ENCODE measurements at places on chromosomes 16 and 17. TPM values are rescaled to one million over a fixed set of nuclear protein-coding genes. Genes with fewer than 3 reads are reported as not detected.

DNA sequence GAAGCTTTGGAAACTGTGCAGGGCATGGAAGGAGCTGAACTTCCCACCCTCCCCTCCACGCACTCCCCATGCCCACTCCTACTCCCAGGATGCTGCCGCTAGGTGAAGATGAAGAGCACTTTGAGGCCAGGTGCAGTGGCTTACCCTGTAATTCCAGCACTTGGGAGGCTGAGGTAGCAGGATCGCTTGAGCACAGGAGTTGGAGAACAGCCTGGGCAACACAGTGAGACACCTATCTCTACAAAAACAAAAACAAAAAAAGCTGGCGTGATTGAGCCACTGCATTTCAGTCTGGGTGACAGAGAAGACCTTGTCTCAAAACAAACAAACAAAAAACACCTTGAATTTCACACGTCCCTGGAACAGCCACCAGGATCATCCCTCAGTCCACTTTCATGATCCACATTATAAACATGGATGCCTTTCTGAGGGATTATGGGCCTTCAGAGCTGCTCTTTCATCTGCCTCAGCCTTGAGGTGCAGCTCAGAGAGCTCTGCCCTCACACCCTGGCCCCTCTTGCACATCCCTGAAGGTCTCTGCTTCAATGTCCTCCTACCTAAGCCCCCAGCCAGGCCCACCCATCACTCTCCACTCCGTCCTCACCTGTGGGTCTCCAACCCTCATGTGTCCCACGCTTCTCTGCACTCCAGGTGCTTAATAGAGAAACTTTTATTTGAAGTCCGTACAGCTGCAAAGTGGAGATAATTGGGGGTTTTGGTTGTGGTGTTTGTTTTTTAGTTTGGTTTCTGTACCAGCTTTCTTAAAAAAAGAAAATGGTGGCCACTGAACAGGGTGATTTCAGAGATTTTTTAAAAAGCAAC lies 25.8 kb downstream of the PHB1 start:
- no peak for DNase-seq

- DNase-seq: no peak
These were observed 16.5 kb downstream of the SCNN1B start for GRCh38 chr16:23318639-23319038.

DNA sequence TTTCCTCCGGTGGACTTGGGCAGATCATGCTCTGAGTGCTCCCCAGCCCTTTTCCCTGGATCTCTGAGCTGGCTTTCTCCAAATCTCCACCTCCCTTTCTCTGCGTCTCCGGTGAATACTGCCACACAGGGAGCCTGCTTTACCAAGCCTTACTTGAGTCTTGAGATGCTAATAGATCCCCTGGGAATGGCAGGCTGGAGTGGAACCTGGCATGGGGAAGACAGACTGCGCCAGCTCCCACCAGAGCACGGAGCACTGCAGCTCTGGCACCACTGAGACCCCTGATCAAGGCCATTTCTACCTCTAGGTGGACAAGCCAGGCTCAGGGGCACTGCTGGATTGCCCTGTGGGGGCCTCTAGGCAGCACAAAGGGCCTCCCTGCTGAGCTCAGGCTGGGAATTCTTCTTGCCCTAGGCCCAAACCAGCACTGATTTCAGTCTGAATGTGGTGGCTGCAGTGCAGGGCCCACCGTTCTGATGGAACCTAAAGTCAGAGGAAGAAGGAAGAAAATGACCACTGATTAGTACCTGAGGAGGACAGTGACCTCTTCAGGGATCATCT lies 74.3 kb upstream of the CRHR1 start:
- DNase-seq: no peak

- no peak for DNase-seq
These were observed 111.6 kb downstream of the GRIN2A start for GRCh38 chr16:10070591-10070990.

GRCh38 chr17:43577664-43578403 lies 31.7 kb upstream of the ETV4 start:
- DNase-seq: no peak

DNA sequence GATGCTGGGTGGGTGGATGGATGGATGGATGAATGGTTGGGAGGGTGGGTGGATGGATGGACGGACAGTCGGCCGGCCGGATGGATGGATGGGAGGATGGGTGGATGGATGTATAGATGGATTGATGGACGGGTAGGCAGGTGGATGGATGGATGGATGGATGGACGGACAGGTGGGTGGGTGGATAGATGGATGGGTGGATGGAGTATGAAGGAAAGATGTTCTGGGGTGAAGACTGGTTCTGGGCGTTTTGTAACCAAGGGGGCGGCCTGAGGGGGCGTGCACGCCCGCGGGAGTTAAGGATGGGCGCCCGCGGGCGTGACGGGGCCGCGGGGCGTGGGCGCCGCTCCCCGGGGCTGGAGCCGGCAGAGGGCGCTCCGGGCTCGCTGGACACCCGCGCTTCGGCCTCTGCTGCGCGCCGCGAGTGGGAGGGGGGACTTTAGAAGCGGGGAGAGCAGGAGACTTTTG lies at the start of gene NECAB2:
Gene NECAB2, plus strand, starts transcription at position 407 of the 468 bp plus-strand sequence. CDS start 405 bp downstream, outside the sequence.
- DNase-seq: no peak

GRCh38 chr16:10239640-10240039 lies 57.4 kb upstream of the GRIN2A start:
- DNase-seq: no peak

DNA sequence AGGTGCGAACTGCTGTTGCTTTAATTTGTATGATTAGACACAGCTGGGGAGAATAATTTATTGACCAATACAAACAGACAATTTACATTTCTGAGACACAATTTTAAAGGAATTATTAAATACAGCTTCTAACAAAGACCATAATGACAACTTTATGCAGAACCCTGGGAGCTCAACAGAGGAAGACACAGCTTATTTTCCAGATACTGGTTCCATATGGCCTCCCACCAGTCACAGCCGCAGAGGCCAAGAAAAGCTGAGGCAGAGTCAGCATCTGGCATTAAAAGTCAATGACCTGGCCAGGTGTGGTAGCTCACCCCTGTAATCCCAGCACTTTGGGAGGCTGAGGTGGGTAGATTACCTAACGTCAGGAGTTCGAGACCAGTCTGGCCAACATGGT lies 66.1 kb upstream of the BCAR1 start:
- no peak for DNase-seq

DNA sequence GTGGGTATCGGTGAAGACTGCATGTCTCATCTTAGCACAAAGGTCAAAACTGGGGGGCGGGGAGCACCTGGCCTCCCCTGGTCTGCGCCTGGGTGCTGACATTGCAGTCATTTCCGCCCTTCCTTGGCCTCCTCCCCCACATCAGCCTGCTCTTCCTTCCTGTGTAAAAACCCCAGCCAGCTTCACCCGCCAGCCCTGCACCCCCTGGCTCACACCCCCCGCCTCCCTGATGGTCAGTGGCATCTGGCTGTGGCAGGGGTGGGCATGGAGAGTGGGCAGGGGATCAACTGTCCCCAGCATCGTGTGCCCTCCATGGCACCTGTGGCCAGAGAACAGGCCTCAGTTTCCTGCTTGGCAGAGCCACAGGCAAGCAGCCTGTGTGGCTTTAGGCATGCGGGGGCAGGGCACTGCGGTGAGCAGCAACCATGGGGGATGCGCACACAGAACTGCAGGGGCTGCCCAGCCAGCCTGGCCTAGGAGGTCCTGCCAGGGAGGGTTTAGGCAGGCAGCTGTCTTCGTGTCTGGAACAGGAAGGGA lies 26.5 kb upstream of the LASP1NB start:
- no peak for DNase-seq

GRCh38 chr16:83843657-83844056 lies 35.9 kb downstream of the HSBP1 start:
- no peak for DNase-seq

DNA sequence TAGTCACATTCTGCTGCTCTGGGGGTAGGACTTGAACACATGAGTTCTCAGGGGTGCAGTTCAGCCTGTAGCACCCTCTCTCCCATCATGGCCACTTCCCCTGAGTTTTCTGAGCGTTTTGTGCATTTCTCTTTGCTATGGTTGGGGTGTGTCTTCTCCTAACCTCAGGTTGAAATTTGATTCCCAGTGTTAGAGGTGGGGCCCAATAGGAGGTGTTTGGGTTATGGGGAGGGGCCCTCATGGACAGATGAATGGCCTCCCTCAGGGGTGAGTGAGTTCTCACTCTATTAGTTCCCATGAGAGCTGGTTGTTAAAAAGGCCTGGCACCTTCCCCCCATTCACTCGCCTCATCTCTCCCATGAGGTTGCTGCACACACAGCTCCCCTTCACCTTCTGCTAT lies 101.1 kb downstream of the FOXL1 start:
- no peak for DNase-seq

DNA sequence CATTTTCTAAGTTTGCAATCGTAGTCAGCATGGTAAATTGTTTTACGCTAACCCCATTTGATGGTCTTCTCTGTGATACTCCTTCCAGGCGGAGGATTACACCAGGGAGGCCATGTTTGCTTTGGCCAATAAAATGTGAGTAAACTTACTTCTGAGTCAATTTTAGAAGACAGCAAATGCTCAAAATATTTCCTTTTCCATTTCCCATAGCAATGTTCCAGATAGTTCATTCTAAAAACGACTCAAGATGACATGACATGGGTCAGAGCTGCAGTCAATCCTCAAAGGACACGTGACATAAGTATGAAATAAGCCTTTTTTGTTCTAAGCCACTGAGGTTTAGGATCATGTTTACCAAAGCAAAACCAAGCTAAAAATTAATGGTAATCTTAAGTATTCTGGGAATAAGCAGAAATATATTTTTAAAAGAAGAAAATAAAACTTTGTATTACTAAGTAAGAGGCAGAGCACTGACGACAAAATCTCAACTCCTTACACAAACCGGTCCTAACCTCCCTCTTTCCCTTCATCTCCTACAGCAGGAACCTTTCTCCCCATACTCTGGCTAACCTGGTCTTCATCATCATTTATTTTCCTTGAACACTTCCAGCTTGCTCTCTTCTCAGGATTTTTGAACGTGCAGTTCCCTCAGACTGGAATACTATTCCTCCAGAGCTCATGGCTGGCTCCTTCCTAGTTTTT lies 266.2 kb downstream of the CEP112 start:
- no peak for DNase-seq

GRCh38 chr17:5362162-5362811 lies 57.2 kb downstream of the NUP88 start:
- DNase-seq: no peak

- DNase-seq: no peak
These were observed 52.2 kb upstream of the DNAJA2 start for GRCh38 chr16:47025641-47026040.

DNA sequence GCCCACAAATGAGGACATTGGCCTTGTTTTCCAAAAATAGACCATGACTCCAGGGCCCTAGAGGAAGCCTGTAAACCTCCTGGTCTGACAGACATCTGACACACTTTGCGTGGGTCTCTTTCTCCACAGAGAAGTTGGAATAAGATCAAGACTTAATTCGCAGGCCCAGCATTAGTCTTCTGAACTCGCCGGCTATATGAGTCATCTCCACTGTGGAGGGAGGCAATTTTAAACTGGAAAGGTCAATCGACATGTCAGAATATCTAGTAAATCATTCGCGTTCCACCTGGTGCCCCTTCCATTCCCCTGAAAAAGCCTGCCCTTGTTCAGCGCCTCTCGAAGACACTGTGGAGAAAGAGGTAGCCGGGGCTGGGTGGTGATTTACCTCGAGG lies 140.1 kb downstream of the CLEC16A start:
- no peak for DNase-seq

- no peak for DNase-seq
These were observed 10.6 kb downstream of the CALCOCO2 start for GRCh38 chr17:48841395-48841831.

DNA sequence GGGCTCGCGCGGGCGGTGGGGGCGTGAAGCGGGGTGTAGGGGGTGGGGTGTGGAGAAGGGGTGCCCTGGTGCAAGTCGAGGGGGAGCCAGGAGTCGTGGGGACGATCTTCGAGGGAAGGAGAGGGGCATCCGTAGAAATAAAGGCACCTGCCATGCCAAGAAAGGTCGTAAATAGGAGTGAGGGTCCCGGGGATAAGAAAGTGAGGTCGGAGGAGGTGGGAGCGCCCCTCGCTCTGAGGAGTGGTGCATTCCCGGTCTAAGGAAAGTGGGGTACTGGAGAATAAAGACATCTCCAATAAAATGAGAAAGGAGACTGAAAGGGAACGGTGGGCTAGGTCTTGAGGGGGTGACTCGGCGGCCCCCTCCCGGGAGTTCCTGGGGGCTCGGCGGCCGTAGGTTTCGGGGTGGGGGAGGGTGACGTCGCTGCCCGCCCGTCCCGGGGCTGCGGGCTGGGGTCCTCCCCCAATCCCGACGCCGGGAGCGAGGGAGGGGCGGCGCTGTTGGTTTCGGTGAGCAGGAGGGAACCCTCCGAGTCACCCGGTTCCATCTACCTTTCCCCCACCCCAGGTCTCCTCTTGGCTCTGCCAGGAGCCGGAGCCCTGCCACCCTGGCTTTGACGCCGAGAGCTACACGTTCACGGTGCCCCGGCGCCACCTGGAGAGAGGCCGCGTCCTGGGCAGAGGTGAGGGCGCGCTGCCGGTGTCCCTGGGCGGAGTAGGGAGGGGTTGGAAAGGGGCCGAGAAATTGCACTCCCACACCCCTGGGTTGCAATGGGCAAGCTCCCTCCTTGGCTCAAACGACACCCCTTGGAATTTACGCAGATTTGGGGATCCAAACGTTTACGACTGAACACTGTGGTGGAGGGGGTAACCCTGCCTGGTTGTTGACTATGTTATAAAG lies 888 bp downstream of the CDH1 start:
- no peak for DNase-seq

DNA sequence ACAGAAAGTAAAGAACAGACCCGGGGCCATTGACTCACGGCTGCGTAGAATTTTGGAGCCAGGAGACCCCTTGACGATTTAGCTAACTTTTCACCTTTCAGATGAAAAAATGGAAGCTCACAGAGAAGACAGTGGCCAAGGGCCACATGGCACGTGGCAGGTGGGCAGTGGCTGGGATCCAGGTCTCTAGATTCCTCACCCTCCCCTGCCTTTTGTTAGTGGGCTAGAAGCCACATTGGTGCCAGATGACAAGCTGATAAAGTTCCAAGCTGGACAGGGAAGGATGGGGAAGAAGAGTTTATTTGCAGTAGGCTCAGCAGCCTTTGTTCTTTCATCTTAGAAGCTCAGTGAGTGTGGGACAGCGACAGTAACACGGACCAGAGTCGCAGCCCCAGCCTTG lies 105.8 kb downstream of the SPACA3 start:
- DNase-seq: no peak

- no peak for DNase-seq
These were observed 2.4 kb upstream of the CDH8 start for GRCh38 chr16:62038646-62039045.

CCL3 gene
- not detected for total RNA-seq

SYT17 gene
- 4.1 TPM for total RNA-seq

DYNLRB2 gene
- not detected for total RNA-seq

CTRB1 gene
- not detected for total RNA-seq

SCIMP gene
- not detected for total RNA-seq

WFIKKN2 gene
- total RNA-seq: not detected
